ENCODE measurements at places on chromosomes 4 and X.

GRCh38 chr4:12324965-12325364, 896.3 kb upstream of the HS3ST1 start:
- DNase-seq: no peak

DNA sequence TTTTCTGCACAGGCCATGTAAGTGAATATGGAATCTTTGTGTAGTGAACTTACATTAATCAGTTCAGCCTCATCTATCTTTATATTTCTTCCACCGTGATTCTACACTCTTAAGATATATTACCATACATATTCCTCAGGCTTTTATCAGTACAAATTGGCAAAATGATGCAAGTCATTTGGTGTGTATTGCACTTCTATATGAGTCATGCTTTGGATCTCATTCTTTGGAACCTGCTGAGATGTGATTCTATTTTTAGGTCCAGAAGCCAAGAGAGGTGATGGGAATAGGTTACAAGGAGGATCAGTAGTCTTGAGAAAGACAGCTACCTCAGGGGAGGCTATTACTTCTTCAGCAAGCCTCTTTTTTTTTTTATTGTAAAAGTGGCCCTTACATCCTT, 204.4 kb downstream of the ZNF330 start:
- DNase-seq: peak; percentile 70

GRCh38 chr4:184851200-184851541, 25.4 kb upstream of the ACSL1 start:
- DNase-seq: no peak

DNA sequence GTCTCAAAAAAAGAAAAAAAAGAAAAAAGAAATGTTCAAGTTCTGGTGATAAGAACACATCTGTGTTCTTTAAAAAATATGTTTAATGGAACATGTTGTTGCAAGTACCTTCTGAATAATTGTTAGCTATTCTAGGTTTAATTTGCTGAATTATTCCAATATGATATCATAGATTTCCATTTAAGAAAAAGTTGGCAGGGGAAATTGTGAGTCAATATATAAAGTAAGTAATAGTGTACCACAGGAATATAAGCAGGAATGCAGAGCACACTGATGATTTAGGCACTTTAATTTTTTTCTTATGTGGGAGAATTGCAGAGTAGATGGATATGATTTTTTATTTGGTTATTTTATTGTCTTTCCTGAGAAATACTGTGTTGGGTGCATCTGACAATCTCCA, 190.7 kb downstream of the RPA4 start:
- peak; percentile 17 for DNase-seq

GRCh38 chr4:88846206-88846790, 148.7 kb upstream of the NAP1L5 start:
- DNase-seq: no peak

Measured in fibroblast of skin of left quadriceps (primary cell).